ENCODE measurements at places on chromosomes 11 and 22.

- no peak for DNase-seq
Measured at GRCh38 chr11:1391165-1392075, 1.7 kb downstream of the BRSK2 start.

GRCh38 chr11:72863916-72864315 lies 49.7 kb downstream of the ATG16L2 start:
- DNase-seq = no peak

GRCh38 chr11:1889224-1889930 lies 2.3 kb downstream of the PRR33 start:
- no peak for DNase-seq

GRCh38 chr22:48748113-48748859 lies 1079.4 kb downstream of the BRD1 start:
- DNase-seq = no peak

Measured in NCI-H1092 treated with DMSO at 0.1 percent for 48 hours (cell line).